ENCODE measurements at places on chromosomes 3 and 15.

GRCh38 chr3:30597131-30597768 is 9.2 kb upstream of the TGFBR2 start:
- DNase-seq: no peak
- H3K27ac ChIP-seq: peak overlapping the region; percentile 34
- H3K4me1 ChIP-seq: no peaks in the 10 kb centered on the region
- no peak overlapping the region for H3K4me3 ChIP-seq
- H3K36me3 ChIP-seq: no peaks in the 10 kb centered on the region
- no peaks in the 10 kb centered on the region for H3K27me3 ChIP-seq

- DNase-seq: no peak
- no peaks in the 10 kb centered on the region for H3K36me3 ChIP-seq
- peak overlapping the region; percentile 51 for H3K27ac ChIP-seq
These were observed 296.6 kb upstream of the MME start for GRCh38 chr3:154783521-154783931.

DNA sequence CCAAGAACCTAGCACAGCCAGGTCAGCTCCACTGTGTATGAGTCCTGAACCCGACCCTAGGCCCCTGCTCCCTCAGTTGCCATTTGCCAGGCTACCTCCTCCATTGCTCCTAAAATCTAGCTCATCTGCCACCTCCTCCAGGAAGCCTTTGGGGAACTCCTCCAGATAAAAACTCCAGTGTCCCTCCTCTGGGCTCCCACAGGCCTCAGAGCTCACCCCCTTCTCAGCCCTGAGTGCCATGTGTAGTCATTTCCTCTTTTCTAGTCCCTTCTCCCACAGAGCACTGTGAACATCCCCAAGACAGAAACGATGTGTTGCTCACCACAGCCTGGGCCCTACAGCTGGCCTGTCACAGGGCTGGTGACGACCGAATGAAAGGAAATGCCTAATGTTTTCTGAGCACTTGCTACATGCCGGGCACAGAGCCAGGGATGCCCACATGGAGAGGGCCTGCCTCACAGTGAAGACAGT is 61.0 kb downstream of the IQSEC1 start:
- peak; percentile 56 for DNase-seq
- H3K27ac ChIP-seq: peak overlapping the region; percentile 37
- no peaks in the 10 kb centered on the region for H3K36me3 ChIP-seq
- no peaks in the 10 kb centered on the region for H3K4me1 ChIP-seq

- H3K36me3 ChIP-seq: no peaks in the 10 kb centered on the region
- DNase-seq: no peak
- no peaks in the 10 kb centered on the region for H3K4me1 ChIP-seq
- H3K27me3 ChIP-seq: no peaks in the 10 kb centered on the region
These were observed 567 bp downstream of the ADAMTS9 start for GRCh38 chr3:64687086-64687780.

DNA sequence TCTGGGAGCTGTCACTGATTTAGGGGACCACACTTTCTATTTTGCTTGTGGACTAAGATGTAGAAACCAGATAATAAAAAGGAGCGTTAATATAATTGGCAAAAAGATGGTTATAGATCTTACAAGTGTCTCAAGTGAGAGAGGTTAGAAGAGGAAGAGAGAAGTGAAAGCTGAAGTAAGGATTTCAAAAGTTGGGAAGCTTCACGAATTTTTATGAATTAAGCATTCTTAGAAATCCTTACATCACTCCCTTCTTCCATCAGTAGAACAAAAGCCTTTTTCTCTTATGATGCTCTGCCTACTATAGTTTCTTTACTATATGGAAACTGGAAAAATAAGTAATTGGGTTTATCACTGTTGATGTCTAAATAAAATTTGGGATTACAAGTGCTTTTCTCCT is 146.5 kb downstream of the FNDC3B start:
- DNase-seq: no peak
- H3K27ac ChIP-seq: peak overlapping the region; percentile 18
- H3K4me3 ChIP-seq: no peak overlapping the region
- H3K4me1 ChIP-seq: no peaks in the 10 kb centered on the region
- no peaks in the 10 kb centered on the region for H3K27me3 ChIP-seq
- no peaks in the 10 kb centered on the region for H3K36me3 ChIP-seq

DNA sequence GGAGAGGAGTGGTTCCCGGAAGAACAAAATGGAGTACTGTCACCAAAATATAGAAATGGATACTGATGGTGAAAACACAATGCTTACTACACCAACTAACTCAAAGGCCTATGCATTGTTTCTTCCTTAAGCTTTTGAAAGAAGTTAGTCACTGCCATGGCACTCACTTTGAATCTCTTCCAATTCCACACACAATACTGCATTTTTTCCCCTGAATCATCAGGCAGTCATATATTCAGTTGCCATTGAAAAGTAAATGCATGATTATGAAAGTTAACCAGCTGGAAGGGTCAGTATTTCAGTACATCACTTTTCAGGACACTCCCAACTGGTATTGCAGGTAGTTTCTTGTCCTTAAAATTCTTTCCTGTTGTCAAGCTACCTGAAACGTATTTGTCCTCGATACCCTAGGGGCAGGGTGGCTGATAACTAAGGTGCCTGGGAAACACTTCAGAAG is 9.0 kb upstream of the LRRFIP2 start:
- peak overlapping the region; percentile 61 for H3K27ac ChIP-seq

DNA sequence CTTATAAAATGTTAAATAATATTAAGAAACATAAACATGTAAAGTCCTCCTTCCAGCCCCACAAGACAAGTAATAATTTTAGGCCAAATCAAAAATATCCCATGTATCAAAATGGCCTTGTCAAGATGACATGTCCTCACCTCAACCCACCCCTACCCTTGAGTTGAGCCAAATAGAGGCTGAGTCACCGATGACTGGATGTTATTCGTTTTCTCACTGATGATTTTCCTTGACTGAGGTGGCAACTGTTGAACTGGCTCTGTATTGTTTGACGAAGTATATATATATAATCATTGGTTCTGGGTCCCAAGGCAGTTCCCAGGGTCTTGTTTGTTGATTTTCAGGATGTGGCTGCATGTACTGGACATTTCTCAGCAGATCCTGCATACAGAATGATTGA is 75.3 kb downstream of the TMEM108 start:
- no peaks in the 10 kb centered on the region for H3K4me1 ChIP-seq
- no peak overlapping the region for H3K27ac ChIP-seq
- H3K4me3 ChIP-seq: no peak overlapping the region
- no peaks in the 10 kb centered on the region for H3K27me3 ChIP-seq

DNA sequence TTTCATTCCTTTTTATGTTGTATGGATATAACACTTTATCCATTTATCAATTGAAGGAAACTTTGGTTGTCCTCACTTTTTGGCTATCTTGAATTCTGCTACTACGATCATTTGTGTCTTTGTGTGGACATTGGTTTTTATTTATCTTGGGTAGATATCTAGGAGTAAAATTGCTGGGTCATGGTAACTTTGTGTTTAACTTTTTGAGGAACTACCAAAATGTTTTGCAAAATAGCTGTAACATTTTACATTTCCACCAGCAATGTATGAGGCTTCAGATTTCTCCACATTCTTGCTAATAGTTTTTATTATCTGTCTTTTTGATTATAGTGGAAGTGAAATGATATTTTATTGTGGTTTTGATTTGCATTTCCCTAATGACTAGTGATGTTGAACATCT is 55.6 kb downstream of the TLNRD1 start:
- no peak overlapping the region for H3K27ac ChIP-seq
- H3K4me3 ChIP-seq: no peak overlapping the region
- H3K27me3 ChIP-seq: no peaks in the 10 kb centered on the region
- DNase-seq: no peak
- H3K4me1 ChIP-seq: no peaks in the 10 kb centered on the region

GRCh38 chr3:35705904-35706303 is 66.6 kb downstream of the ARPP21 start:
- H3K27me3 ChIP-seq: no peaks in the 10 kb centered on the region
- no peaks in the 10 kb centered on the region for H3K36me3 ChIP-seq
- H3K4me1 ChIP-seq: no peaks in the 10 kb centered on the region

GRCh38 chr3:194654443-194654842 is 17.5 kb downstream of the LSG1 start:
- H3K27ac ChIP-seq: no peak overlapping the region
- DNase-seq: no peak
- H3K36me3 ChIP-seq: peaks cover 77% of the 10 kb centered on the region

GRCh38 chr3:50211930-50212329 is 6.9 kb downstream of the SLC38A3 start:
- peaks cover 18% of the 10 kb centered on the region for H3K4me1 ChIP-seq
- peak overlapping the region; percentile 75 for H3K27ac ChIP-seq
- no peak overlapping the region for H3K4me3 ChIP-seq
- H3K27me3 ChIP-seq: no peaks in the 10 kb centered on the region
- no peaks in the 10 kb centered on the region for H3K36me3 ChIP-seq

- no peaks in the 10 kb centered on the region for H3K36me3 ChIP-seq
- no peak overlapping the region for H3K27ac ChIP-seq
- DNase-seq: no peak
- H3K4me3 ChIP-seq: no peak overlapping the region
These were observed 75.5 kb downstream of the NEDD4 start for GRCh38 chr15:55917881-55918296.

All from tibial nerve (tissue), 4 donors.